Right ventricle myocardium superior (tissue), 1 donor: ENCODE measurements at places on chromosomes 6 and 20. TPM values are rescaled to one million over a fixed set of nuclear protein-coding genes. Genes with fewer than 3 reads are reported as not detected.

The NMBR gene
- not detected for total RNA-seq

The LY6G5C gene
- 1.3 TPM for total RNA-seq

The EYA2 gene
- total RNA-seq: 0.65 TPM

The GUCA1A gene
- not detected for total RNA-seq

The GATA5 gene
- total RNA-seq: 1.7 TPM

The C20orf141 gene
- not detected for total RNA-seq

The BPI gene
- 0.11 TPM for total RNA-seq
